ENCODE measurements at places on chromosomes 3 and 15.

- no peak overlapping the region for H3K27ac ChIP-seq
- no peak overlapping the region for H3K4me3 ChIP-seq
- no peaks in the 10 kb centered on the region for H3K27me3 ChIP-seq
- DNase-seq, result no peak
- no peaks in the 10 kb centered on the region for H3K36me3 ChIP-seq
Observed at GRCh38 chr3:59243476-59243875, 193.7 kb upstream of the CFAP20DC start.

DNA sequence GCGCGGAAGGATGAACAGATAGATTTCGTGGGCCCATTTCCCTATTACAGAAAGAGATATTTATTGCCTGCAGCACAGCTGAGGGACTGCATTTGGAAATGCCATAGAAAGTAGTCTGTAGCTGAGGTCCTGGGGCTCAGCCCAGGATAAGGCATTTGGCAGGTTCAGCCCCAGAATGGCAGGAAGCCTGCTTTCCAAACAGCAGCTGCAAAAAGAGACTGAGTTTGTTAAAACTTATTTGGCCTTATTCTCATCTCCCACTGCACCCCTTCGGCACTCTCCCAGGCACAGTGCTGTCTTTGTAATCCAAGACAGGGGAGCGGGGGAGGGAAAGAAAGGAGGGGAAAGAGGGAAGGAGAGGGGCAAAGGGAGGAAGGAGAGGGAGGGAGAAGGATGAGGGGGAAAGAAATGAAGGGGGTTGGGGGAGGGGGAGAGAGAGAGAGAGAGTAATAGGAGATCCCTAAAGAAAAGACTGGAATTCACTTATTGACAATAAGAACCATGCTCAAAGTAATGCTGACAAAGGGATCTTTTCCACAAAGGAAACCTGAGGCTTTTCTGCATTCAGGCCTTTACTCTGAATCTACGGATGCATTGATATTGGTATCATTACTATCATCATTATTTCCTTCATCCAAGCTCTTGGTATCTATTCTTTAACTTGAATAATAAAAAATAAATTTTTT is 94.0 kb upstream of the LRRN1 start:
- H3K4me1 ChIP-seq, result peaks cover 3% of the 10 kb centered on the region
- DNase-seq, result no peak
- no peak overlapping the region for H3K27ac ChIP-seq
- H3K4me3 ChIP-seq, result no peak overlapping the region
- no peaks in the 10 kb centered on the region for H3K27me3 ChIP-seq

GRCh38 chr3:58383476-58383875 is 50.2 kb downstream of the PDHB start:
- H3K4me1 ChIP-seq, result peaks cover 36% of the 10 kb centered on the region
- DNase-seq, result no peak
- H3K27me3 ChIP-seq, result no peaks in the 10 kb centered on the region
- no peaks in the 10 kb centered on the region for H3K36me3 ChIP-seq
- H3K4me3 ChIP-seq, result no peak overlapping the region
- H3K27ac ChIP-seq, result peak overlapping the region; percentile 38

- no peaks in the 10 kb centered on the region for H3K4me1 ChIP-seq
- no peak overlapping the region for H3K4me3 ChIP-seq
- H3K36me3 ChIP-seq, result no peaks in the 10 kb centered on the region
- no peak overlapping the region for H3K27ac ChIP-seq
Observed at GRCh38 chr3:63364495-63364894, 86.4 kb downstream of the SYNPR start.

GRCh38 chr15:22930782-22931484 is 49.2 kb downstream of the CYFIP1 start:
- no peak for DNase-seq
- H3K4me1 ChIP-seq, result peaks cover 7% of the 10 kb centered on the region
- peak overlapping the region; percentile 18 for H3K27ac ChIP-seq
- no peak overlapping the region for H3K4me3 ChIP-seq

DNA sequence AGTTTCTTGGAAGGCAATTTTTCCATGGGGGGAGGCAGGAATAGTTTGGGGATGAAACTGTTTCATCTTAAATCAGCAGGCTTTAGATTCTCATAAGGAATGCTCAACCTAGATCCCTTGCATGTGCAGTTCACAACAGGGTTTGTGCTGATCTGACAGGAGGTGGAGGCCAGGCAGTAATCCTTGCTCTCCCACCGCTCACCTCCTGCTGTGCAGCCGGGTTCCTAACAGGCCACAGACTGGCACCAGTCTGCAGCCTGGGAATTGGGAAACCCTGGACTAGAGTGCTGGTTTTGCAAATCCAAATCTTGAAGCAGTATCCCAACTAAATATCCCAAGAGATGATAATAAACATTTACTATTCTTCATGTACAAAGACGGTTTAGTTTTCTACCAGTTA is 256.3 kb upstream of the TMCO5A start:
- no peaks in the 10 kb centered on the region for H3K36me3 ChIP-seq
- no peaks in the 10 kb centered on the region for H3K4me1 ChIP-seq

All from suprapubic skin (tissue), 4 donors.